ENCODE measurements at places on chromosomes 2 and 18.

GRCh38 chr2:11393711-11394236, 49.3 kb upstream of the ROCK2 start:
- no peak for DNase-seq

GRCh38 chr2:60298006-60298696, 255.3 kb downstream of the BCL11A start:
- no peak for DNase-seq

DNA sequence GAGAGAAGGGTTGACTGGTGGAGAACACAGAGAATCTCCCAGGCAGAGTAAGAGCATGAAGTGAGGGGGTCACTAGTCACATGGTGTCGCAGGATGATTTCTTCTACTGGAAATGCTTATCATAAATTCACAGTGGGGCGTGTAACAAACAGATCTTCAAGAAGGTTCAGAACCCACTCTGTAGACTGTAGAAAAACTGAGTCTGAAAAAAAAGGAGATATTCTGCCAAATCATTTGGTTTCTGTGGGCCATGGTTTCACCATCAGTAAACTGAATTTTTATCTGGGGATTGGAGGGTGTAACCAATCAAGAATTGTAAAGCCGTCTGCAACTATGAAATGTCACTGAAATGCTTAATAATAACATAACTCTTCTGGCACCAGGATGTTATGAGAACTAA, 15.0 kb downstream of the TPGS2 start:
- DNase-seq, result no peak

- DNase-seq, result no peak
Measured at GRCh38 chr2:226847090-226847489, 11.2 kb downstream of the RHBDD1 start.

DNA sequence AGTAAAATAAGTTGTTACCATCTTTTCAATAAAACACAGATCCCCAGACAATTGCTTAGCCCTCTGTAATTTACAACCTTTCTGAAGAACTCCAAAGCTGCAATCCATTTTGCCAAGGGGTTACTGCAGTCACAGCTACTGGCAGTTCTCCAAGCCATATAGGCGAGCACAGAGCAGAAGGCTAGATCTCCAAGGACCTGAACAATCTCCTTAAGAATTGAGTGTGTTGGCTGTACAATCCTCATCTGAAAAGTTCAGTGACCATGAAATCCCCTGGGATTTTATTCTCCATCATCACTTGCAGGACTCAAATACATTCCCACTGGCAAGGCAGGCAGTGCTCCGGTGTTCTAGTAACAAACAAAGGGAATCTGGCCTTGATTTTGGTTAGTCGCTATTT, 103.9 kb upstream of the LRP1B start:
- DNase-seq, result no peak

- no peak for DNase-seq
Measured at GRCh38 chr2:140353541-140353940, 1573.4 kb upstream of the NXPH2 start.

DNA sequence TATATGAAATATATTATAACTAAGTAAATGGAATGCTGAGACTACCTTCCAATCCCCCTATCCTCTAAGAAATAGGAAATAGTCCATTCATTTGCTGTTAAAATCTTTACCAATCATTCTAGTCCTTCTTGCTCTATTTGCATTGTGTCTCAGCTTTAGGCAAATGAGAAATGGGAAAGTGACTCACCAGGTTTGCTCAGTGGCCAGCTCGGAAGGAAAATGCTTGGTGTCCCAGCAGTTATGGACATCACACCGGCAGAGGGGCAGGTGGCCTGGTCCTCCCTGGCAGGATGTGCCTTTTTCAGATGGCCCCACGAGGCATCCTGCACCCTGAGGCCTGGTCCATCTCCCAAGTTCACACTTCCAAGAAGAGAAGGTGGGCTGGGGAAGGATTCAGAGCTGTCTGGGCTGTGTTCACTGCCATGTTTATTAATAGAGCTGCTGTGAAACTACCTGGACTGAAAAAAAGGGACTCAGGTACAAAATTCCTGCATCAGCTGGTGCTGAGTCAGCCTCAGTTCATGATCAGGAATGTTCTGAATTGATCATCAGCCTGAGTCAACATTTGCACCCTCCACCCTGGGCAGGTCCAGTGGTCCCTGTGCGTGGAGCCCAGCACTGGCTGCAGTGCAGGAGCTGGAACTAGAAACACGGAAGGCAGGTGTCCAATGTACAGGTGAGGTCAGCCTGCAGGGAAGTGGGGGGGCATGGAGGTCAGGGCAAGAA, 60.1 kb upstream of the ARL4C start:
- no peak for DNase-seq

DNA sequence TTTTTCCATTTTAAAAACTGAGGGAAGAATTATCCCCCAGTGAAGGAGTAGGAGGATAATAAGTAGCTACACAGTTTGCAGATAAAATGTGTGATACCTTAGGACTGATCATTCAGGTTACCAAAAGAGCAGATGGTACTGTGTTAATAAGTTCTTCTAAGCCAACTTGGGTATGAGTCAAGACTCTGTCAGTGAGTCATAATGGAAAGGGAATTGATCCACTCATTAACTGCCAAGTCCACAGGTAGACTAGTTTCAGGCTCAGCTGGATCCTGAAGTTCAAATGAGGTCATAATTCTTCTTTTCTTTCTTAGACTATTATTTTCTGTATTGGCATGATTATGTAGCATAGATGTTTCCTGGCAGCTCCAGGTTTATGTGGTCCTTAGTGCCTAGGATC, 142.4 kb upstream of the ALPP start:
- DNase-seq, result no peak

DNA sequence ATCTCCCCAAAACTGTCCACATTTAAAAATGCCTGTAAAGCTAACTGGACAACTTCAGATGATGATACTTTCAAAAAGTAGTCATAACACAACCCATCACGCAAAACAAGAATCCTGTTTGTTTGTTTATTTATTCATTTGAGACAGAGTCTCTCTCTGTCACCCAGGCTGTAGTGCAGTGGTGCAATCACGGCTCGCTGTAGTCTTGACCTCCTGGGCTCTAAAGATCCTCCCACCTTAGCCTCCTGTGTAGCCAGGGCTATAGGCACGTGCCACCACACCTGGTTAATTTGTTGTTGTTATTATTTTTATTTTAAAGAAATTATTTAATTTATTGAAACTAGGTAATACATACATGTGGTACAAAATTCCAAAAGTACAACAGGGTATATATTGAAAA, 94.8 kb downstream of the RAPGEF4 start:
- DNase-seq, result no peak

DNA sequence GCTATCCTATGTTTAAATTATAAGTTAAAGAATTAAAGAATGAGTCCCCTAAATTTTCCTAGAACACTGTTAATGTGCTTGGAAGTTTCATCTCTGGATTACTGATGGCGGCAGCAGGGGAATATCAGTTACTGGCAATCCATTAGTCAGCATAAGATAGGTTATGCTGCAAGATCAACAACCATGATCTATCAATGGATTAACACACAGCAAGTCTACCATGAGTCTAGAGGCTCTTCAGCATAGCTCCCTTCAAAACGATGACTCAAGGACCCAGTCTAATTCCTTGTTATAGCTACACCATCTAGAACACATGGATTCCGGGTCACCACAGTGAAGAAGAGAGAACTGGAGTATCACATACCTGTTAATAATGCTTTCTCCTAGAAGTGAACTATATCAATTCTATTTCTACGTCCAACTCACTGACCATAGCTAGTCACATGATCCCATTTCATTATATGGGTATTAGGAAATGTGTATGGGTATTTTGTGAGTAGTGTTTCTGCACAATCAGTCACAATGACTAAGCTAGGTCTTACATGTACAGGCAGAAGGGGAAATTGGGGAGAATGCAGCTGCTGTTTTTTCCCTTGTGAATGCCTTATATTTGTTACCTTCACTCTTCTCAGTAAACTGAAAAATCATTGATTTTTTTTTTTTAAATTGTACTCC, 108.3 kb upstream of the MAPRE2 start:
- no peak for DNase-seq

GRCh38 chr2:219362524-219363164, 25.1 kb downstream of the DNPEP start:
- no peak for DNase-seq

GRCh38 chr2:68044099-68044498, 18.7 kb downstream of the C1D start:
- DNase-seq, result no peak

- no peak for DNase-seq
Measured at GRCh38 chr2:234025891-234026401, 24.6 kb upstream of the SPP2 start.

- DNase-seq, result no peak
Measured at GRCh38 chr2:170247882-170248393, 70.0 kb downstream of the MYO3B start.

DNA sequence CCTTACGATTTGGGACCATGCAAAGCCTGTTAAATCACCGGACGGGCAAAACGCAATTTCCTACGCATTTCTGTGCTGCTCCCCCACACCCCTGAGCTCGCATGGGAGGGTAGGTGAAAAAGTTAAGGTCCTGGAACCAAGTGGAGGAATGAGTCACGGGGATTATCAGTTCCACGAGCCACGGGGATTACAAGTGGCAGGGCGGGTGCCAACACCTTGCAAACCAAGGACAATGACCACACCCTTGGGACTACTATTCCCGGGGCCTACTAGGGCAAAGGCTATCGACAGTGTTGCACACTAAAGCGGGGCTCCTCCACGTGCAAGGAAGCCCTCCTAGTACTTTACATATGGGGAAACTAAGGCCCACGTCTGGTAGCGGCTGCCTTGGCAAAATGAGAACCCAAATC, 447 bp downstream of the RETSAT start:
- no peak for DNase-seq

DNA sequence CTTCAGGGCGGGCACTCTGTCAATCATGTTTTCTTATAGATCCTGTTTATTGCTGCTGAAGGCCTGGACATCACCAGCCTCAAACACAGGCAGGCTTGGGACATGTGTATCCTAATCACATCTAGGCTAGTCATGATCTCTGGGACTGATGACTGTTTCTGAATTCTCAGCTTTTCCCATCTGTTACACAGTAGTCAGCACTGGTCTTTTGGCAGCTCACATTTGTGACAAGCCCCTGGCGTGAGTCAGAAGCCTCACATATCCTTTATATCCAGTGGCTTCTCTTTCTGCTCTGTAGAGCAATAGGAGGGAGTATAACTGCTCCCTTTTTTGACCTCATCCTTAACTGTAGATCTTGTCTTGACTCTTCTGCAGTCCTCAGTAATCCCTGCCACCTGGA, 4.5 kb downstream of the SEMA4F start:
- no peak for DNase-seq

- no peak for DNase-seq
Measured at GRCh38 chr2:214649440-214650205, 159.9 kb downstream of the BARD1 start.

GRCh38 chr2:236196366-236196765, 28.2 kb upstream of the GBX2 start:
- DNase-seq, result no peak

DNA sequence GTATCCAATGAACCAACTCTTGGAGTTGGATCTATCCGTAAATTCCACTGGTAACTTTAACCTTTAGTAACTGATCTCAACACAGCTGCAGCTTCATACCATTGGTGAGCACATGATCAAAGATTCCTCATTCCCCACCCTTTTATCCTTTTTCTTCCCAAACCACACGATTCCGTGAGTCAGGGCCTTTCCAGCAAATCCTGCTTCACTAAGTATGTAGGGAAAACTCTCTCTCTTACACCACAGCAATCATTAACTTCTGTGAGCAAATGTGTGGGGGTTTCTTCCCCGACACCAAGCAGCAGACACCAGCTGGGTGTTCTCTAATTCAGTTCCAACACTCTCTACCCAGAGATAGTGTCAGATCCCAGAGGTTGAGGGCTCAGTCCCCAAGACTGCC, 23.5 kb downstream of the ELP2 start:
- DNase-seq, result no peak

- DNase-seq, result no peak
Measured at GRCh38 chr2:235149736-235150135, 197.9 kb downstream of the SH3BP4 start.

DNA sequence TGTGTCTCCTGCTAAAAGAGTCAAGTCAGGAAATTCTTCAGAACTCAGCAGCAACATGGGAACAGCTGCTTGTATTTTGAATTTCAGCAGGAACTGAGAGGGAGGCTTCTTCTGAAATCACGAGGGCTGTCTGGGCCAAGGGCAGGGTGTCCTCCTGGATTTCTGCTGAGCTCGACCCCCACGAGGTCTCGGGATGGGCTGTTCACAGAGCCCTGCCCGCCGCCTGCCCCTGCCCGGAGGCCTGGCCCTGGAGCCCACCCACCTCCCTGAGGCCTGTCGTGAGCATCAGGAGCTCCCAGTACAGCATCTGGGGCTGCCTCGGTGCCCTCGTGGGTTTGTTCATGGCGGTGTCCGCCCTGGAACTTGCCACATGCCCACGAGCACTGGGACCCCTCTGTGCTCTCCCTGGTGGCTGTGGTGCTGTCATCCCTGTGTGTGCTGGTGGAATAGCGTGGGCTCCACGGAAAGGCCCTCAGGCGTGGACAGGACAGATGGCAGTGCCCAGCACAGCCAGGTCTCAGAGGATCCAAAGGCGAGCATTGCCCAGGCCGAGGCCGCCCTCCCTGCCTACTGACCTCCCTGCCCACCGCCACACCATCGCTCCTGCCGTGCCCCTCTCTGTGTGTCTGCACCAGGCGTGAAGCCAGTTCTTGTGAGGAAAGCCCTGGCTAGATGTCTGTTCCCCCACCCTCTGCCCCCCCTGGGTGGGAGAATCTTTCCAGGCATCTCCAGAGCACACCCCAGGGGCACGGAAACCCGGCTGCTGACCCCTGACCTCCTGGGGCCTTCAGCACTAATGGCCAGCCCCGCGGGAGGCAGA, 25.9 kb downstream of the RAMP1 start:
- DNase-seq, result no peak

GRCh38 chr2:237164474-237165042, 78.9 kb downstream of the COPS8 start:
- no peak for DNase-seq

DNA sequence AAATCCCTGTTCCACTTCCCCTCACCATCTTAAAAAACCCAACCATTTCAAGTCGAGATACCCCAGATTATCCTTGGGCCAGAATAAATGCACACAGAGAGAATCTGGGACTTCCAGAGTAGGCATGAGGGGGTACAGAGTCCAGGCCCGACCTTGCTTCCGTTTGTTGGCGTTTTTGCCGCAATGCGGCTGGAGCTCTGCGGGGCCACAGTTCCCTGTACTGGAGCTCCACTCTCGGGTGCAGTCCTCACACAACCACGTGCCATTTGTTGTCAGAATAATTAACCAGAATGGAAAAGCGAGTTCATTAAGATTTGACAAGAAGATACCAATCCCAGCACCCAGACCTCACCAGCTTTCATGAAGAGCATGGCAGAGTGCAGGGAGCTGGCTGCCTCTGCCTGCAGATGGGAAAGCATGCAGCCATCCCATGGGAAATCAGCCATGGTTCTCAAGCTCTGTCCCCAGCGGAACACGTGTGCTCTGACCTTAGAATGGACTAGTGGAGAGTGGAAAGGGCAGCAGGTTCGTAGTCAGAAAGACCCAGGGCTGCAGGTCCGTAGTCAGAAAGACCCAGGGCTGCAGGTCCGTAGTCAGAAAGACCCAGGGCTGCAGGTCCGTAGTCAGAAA, 472.8 kb downstream of the EIPR1 start:
- DNase-seq, result no peak
